ENCODE measurements at places on chromosomes 7 and 10. TPM values are rescaled to one million over a fixed set of nuclear protein-coding genes. Genes with fewer than 3 reads are reported as not detected.
A peak's percentile ranks its signal among the peaks of the same experiment; 100 is the strongest.

GRCh38 chr10:61452655-61453641 lies at the start of gene TMEM26:
TSS of gene TMEM26 (minus strand) at chr10:61453381. CDS start at chr10:61453081, 300 bp downstream.
- H3K36me3 ChIP-seq, result no peaks in the 10 kb centered on the region
- H3K27ac ChIP-seq, result no peak within 1 kb of the TSS
- no peak for DNase-seq
- H3K27me3 ChIP-seq, result peaks cover 18% of the 10 kb centered on the region
- peaks cover 7% of the 10 kb centered on the region for H3K4me1 ChIP-seq

DNA sequence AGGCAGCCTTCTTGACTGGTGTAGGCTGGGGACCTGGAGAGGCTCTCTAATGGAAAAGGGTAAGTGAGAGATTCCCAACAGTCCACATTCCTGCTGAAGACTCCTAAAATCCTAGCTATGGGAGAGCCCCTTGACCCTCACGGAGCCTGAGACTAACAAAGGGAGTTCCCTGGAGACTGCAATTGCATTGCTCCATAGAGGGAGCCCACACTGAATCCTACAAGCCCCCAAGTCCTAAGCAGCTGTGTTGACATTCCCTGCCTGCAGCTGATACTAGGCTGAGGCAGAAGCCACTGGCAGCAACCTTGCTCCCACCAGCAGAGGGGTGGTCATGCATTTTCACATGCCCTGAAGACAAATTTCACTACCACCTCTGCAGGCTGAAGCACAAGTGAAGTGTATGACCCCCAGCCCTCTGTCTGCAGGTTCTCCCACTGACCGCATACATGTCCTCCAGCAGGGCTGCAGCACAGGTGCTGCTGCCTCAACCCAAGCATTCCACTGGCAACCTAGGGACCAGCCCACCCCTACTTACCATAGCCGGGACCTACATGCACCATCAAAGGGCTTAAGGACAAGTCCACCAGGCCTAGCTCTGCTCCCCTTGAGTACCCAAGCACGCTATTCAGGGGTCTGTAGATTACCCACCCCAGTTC lies 130.3 kb upstream of the SLC13A1 start:
- H3K4me3 ChIP-seq, result no peak overlapping the region
- no peak for DNase-seq
- H3K27ac ChIP-seq, result no peak overlapping the region
- H3K27me3 ChIP-seq, result peaks cover 3% of the 10 kb centered on the region
- no peaks in the 10 kb centered on the region for H3K36me3 ChIP-seq

GRCh38 chr7:142321391-142321790 lies 63.5 kb upstream of the PRSS58 start:
- H3K36me3 ChIP-seq, result no peaks in the 10 kb centered on the region
- no peak overlapping the region for H3K4me3 ChIP-seq
- H3K27ac ChIP-seq, result peak overlapping the region; percentile 47
- DNase-seq, result no peak
- no peaks in the 10 kb centered on the region for H3K27me3 ChIP-seq

- H3K36me3 ChIP-seq, result no peaks in the 10 kb centered on the region
- no peak overlapping the region for H3K4me3 ChIP-seq
- H3K27me3 ChIP-seq, result no peaks in the 10 kb centered on the region
- no peaks in the 10 kb centered on the region for H3K4me1 ChIP-seq
- no peak for DNase-seq
- H3K27ac ChIP-seq, result no peak overlapping the region
Measured at GRCh38 chr10:32141018-32141807, 85.0 kb upstream of the KIF5B start.

- no peak overlapping the region for H3K4me3 ChIP-seq
- peaks cover 5% of the 10 kb centered on the region for H3K27me3 ChIP-seq
- H3K36me3 ChIP-seq, result no peaks in the 10 kb centered on the region
- no peak overlapping the region for H3K27ac ChIP-seq
- no peak for DNase-seq
Measured at GRCh38 chr10:58515291-58515941, 2.7 kb downstream of the BICC1 start.

- H3K27me3 ChIP-seq, result peaks cover 3% of the 10 kb centered on the region
- H3K4me3 ChIP-seq, result no peak overlapping the region
- no peaks in the 10 kb centered on the region for H3K36me3 ChIP-seq
- H3K27ac ChIP-seq, result no peak overlapping the region
Measured at GRCh38 chr7:55063633-55064032, 44.8 kb downstream of the EGFR start.

DNA sequence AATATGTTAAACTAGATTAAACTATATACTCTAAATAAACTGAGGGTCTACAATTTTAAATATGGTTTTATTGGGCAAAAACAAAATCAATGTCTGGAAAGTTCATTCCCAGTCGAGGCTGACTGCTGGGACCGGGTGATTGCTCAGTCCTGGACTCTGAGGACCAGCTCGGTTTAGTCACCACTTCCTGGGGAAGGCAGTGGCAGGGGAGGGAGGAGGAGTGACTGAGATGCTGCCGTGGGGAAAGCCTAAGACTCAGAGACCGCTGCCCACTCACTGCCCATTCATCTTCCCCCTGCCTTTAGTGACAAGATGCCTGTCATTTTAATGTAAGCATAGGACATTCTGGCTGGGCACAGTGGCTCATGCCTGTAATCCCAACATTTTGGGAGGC lies 29.0 kb downstream of the ATOH7 start:
- H3K36me3 ChIP-seq, result no peaks in the 10 kb centered on the region
- DNase-seq, result no peak
- H3K27ac ChIP-seq, result no peak overlapping the region
- H3K27me3 ChIP-seq, result peaks cover 2% of the 10 kb centered on the region

- H3K4me3 ChIP-seq, result no peak overlapping the region
- no peak overlapping the region for H3K27ac ChIP-seq
- peaks cover 4% of the 10 kb centered on the region for H3K4me1 ChIP-seq
- no peaks in the 10 kb centered on the region for H3K27me3 ChIP-seq
- no peak for DNase-seq
- H3K36me3 ChIP-seq, result peaks cover 3% of the 10 kb centered on the region
Measured at GRCh38 chr7:114979388-114979787, 57.5 kb downstream of the MDFIC start.

DNA sequence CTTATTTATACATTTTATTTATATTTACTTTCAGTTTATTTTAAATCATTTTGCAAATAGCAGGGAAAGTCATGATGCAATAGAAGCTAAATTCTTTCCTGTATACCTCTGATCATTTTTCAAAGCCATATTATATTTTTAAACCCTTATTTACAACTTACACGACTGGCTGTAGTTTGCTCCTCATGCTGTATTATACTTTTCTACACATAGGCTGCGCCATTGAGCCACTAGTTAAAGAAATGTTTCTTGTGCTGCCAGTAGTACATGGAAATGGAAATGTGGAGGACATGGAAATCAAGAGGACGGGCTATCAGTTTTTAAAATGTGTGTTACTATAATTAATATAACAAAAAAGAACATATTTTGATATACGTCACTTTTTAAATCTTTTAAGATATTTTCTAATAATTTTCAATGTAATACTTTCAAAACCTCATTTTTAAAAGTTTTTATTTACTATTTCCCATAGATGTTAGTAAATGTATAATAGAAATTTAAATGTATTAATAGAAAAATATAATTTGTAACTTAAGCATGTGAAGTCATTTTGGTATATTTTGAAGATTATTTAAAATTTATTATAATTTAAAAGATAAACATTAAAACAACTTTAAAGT lies 118.5 kb downstream of the VTI1A start:
- H3K27me3 ChIP-seq, result no peaks in the 10 kb centered on the region
- H3K27ac ChIP-seq, result no peak overlapping the region
- H3K36me3 ChIP-seq, result no peaks in the 10 kb centered on the region
- no peak overlapping the region for H3K4me3 ChIP-seq
- H3K4me1 ChIP-seq, result no peaks in the 10 kb centered on the region

- H3K36me3 ChIP-seq, result peaks cover 8% of the 10 kb centered on the region
- no peak overlapping the region for H3K4me3 ChIP-seq
- H3K27ac ChIP-seq, result no peak overlapping the region
- H3K4me1 ChIP-seq, result no peaks in the 10 kb centered on the region
- DNase-seq, result no peak
Measured at GRCh38 chr7:96189129-96189820, 132.6 kb downstream of the SLC25A13 start.

GRCh38 chr7:2185715-2186114 lies 47.0 kb downstream of the MAD1L1 start:
- DNase-seq, result no peak
- peaks cover 2% of the 10 kb centered on the region for H3K36me3 ChIP-seq
- no peak overlapping the region for H3K4me3 ChIP-seq
- H3K4me1 ChIP-seq, result no peaks in the 10 kb centered on the region
- no peaks in the 10 kb centered on the region for H3K27me3 ChIP-seq
- H3K27ac ChIP-seq, result no peak overlapping the region

DNA sequence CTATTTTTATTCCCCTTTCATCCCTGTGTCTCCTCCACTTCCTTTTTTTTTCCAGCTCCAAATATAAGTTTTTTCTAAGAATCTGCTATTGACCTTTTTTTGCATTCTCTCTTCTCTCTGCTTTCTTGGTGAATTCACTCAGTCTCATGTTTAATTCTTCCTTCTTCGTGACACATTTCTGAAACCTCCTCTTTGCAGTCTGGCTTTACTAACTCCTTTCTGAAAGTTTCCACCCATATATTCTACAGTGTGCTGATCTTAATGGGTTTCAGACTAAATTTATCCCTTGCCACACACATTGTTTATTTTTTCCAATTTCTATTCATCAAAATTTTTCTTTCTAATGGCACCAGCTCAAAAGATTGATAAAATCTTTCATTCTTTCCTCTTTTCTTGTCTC lies 47.8 kb upstream of the CALD1 start:
- no peak overlapping the region for H3K4me3 ChIP-seq
- no peaks in the 10 kb centered on the region for H3K27me3 ChIP-seq
- DNase-seq, result no peak
- H3K4me1 ChIP-seq, result no peaks in the 10 kb centered on the region
- H3K36me3 ChIP-seq, result no peaks in the 10 kb centered on the region

DNA sequence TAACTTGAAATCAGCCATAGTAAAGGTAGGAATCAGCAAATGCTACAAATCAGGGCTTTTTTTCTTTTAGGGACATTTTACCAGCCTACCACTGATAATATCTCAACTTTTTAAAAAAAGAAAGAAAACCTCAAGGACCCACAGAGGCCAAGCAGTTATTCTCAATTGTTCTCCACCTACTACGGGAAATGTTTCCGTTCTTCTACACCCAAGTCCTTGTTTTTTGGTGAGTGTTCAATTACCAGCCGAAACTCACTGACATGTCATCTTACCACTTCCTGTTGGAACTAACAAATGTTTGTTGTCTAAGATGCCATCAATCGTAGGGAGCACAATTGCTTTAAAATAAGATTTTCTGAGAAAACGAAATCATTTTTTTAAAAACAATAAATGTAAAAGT lies 50.2 kb upstream of the CDK1 start:
- H3K27ac ChIP-seq, result peak overlapping the region; percentile 73
- no peaks in the 10 kb centered on the region for H3K27me3 ChIP-seq

GRCh38 chr7:155230169-155230593 lies 67.5 kb upstream of the INSIG1 start:
- H3K27ac ChIP-seq, result no peak overlapping the region
- H3K4me1 ChIP-seq, result no peaks in the 10 kb centered on the region
- no peaks in the 10 kb centered on the region for H3K27me3 ChIP-seq
- H3K4me3 ChIP-seq, result no peak overlapping the region

DNA sequence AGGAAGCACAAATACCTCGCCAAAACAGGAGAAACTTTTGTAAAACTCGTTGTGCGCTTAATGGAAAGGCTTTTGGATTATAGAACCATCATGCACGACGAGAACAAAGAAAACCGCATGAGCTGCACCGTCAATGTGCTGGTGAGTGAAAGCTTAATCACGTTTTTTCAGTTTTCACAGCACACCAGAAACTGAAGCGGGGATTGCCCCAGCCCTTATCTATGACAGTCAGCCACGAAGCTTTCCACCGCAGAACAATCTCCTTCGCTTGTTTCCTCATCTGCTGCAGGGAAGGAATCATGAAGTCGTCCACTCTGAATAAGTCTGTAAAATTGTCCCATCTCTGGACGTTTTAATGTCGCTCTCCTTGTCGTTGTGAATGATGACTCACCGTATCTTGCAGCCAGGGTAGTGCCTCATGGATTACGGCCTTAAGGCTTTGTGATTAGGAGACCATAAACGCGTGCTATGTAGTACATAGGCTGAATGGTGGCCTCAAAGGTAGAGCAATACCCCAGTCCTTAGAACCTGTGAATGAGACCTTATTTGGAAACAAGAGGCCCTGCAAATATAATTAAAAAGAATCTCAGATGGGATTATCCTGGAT lies 174.9 kb upstream of the NPS start:
- peaks cover 6% of the 10 kb centered on the region for H3K27me3 ChIP-seq
- H3K4me1 ChIP-seq, result no peaks in the 10 kb centered on the region
- H3K36me3 ChIP-seq, result no peaks in the 10 kb centered on the region

- H3K4me1 ChIP-seq, result no peaks in the 10 kb centered on the region
- no peak overlapping the region for H3K4me3 ChIP-seq
- no peak overlapping the region for H3K27ac ChIP-seq
- H3K27me3 ChIP-seq, result no peaks in the 10 kb centered on the region
- H3K36me3 ChIP-seq, result no peaks in the 10 kb centered on the region
Measured at GRCh38 chr7:90111-91063, 102.0 kb upstream of the FAM20C start.

- H3K4me3 ChIP-seq, result no peak overlapping the region
- no peaks in the 10 kb centered on the region for H3K27me3 ChIP-seq
- H3K27ac ChIP-seq, result no peak overlapping the region
- H3K4me1 ChIP-seq, result no peaks in the 10 kb centered on the region
- no peak for DNase-seq
Measured at GRCh38 chr10:4803822-4804221, 22.2 kb upstream of the AKR1E2 start.

- H3K27me3 ChIP-seq, result no peaks in the 10 kb centered on the region
- peaks cover 1% of the 10 kb centered on the region for H3K36me3 ChIP-seq
- no peak overlapping the region for H3K27ac ChIP-seq
Measured at GRCh38 chr7:151459726-151460473, 20.0 kb upstream of the CRYGN start.

DNA sequence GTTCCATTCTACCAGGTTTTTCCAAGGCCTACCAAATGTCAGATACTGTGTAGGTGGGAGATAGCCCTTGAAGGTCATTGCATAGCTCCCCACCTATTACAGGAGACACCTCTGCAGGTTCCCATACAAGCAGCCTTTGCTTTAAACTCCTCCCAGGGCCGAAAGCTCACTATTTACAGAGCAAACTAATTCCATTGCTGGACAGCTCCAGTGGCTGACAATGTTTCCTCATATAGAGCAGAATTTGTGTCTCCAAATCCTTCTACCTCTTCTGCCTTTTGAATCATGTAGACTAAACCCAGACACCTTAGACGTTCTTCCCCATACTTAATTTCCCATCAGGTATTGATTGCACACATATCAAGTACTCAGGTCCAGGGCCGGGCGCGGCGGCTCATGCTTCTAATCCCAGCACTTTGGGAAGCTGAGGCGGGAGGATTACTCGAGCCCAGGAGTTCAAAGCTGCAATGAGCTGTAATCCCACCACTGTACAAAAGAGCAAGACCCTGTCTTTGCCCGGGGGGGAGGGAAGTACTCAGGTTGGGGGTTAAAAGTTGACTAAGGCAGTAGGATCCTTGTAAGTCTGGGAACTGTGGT lies 2.1 kb downstream of the CNNM1 start:
- H3K27me3 ChIP-seq, result peaks cover 7% of the 10 kb centered on the region
- H3K27ac ChIP-seq, result no peak overlapping the region
- no peaks in the 10 kb centered on the region for H3K36me3 ChIP-seq

- H3K27me3 ChIP-seq, result peaks cover 28% of the 10 kb centered on the region
- no peak overlapping the region for H3K4me3 ChIP-seq
- H3K27ac ChIP-seq, result no peak overlapping the region
- H3K36me3 ChIP-seq, result no peaks in the 10 kb centered on the region
Measured at GRCh38 chr7:149704507-149704906, 68.9 kb downstream of the ZNF467 start.

C10orf53 gene
- not detected for total RNA-seq

NEUROG3 gene
- not detected for total RNA-seq

CNPY1 gene
- total RNA-seq, result not detected

CPED1 gene
- 0.73 TPM for total RNA-seq
